ENCODE measurements at places on chromosomes 13 and 19. TPM values are rescaled to one million over a fixed set of nuclear protein-coding genes. Genes with fewer than 3 reads are reported as not detected.

Gene SIGLEC10
- not detected for total RNA-seq

Gene CERS1
- 6.1 TPM for total RNA-seq

Gene KCNC3
- 1.1 TPM for total RNA-seq

Gene FUT2
- 0.30 TPM for total RNA-seq

Gene DYRK1B
- 15.2 TPM for total RNA-seq

Gene LACC1
- 0.63 TPM for total RNA-seq

Gene ZNF829
- 7.0 TPM for total RNA-seq

Gene INSL3
- total RNA-seq: not detected

Gene ZNF567
- total RNA-seq: 17.8 TPM

- no peaks in the 10 kb centered on the region for H3K36me3 ChIP-seq
- H3K4me1 ChIP-seq: peaks cover 15% of the 10 kb centered on the region
- H3K27ac ChIP-seq: no peak overlapping the region
- peak; percentile 27 for DNase-seq
- no peak overlapping the region for H3K4me3 ChIP-seq
- no peaks in the 10 kb centered on the region for H3K27me3 ChIP-seq
Measured at GRCh38 chr13:40668335-40668734, 1.9 kb upstream of the FOXO1 start.

- no peak overlapping the region for H3K27ac ChIP-seq
- peak; percentile 83 for DNase-seq
- H3K4me1 ChIP-seq: peaks cover 36% of the 10 kb centered on the region
- H3K36me3 ChIP-seq: no peaks in the 10 kb centered on the region
Measured at GRCh38 chr19:46478356-46478986, 7.1 kb upstream of the PNMA8A start.

- no peaks in the 10 kb centered on the region for H3K27me3 ChIP-seq
- H3K4me1 ChIP-seq: no peaks in the 10 kb centered on the region
- no peak for DNase-seq
- no peaks in the 10 kb centered on the region for H3K36me3 ChIP-seq
Measured at GRCh38 chr19:7907122-7907521, 3.4 kb downstream of the MAP2K7 start.

- no peak overlapping the region for H3K4me3 ChIP-seq
- no peaks in the 10 kb centered on the region for H3K4me1 ChIP-seq
- no peak overlapping the region for H3K27ac ChIP-seq
- DNase-seq: no peak
Measured at GRCh38 chr19:53657778-53658177, 26.0 kb downstream of the DPRX start.

- no peaks in the 10 kb centered on the region for H3K27me3 ChIP-seq
- no peak for DNase-seq
- peaks cover 56% of the 10 kb centered on the region for H3K4me1 ChIP-seq
Measured at GRCh38 chr13:46682015-46682414, 114.9 kb downstream of the ESD start.

DNA sequence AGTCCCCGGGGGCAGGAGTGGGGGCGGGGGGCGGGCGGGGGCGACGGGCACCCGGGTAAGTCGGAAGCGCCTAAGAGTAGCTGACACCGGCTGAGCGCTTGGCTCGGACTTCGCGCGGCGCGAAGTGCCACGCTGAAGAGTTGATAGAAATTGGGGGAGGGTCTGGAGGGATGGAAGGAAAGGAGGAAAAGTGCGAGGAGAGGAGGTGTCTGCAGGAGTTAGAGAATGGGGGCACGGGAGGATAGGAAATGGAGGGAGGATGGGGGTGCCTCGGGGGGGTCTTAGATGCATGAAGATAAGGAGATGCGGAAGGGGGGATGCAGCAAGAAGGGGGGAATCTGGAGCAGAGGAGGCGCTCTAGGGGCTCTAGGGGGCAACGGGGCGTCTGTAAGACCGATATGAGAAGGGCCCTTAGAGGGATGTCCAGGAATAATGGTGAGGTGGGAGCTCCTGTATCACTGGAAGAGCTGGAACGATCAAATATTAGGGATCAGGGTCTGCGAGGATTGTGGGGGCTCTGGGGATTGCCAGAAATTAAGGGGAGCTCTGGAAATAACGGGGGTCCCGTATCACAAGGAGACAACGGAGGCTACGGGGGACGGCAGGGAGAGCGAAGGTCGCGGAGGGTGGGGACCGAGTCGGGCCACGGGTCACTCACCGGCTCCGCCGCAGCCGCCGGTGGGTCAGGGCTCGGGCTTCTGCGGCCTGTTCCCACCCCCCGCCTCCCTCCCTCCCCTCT, at the start of gene MYPOP:
MYPOP (minus strand) TSS at position 702 of the 739 bp plus-strand sequence. CDS start 840 bp downstream, outside the sequence.
- H3K27ac ChIP-seq: no peak within 1 kb of the TSS
- H3K4me3 ChIP-seq: peak within 1 kb of the TSS; percentile 62
- peaks cover 3% of the 10 kb centered on the region for H3K4me1 ChIP-seq

DNA sequence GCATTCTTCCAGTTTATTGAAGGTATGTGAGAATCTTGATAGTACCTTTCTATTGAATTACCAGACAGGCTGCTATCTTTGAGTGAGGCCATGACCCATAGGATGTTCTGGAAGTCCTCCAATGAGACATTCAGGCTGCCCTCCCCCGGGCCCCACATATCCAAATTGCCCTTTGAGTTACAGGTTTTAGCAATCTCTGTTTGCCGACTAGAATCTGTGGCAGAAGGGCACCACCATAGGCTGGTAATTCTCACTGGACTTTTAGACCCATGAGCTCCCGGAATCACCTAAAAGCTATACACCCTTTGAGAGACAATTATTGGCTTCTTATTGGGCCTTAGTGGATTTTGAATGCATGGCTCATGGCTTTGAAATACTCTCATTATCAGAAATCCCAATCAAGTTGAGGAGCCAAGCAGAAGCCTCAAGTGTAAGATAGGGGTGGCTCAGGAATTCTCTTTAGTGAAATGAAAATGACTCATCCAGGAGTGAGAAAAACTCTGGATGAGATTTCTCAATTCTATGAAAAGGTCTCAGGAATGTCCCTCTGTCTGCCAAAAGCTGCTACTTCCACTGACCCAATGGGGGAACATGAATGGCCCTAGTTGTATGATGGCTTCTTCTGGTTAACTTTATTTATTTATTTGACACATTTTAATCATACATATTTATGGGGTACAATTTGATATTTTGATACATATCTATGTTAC, 172.1 kb upstream of the CSNK1A1L start:
- H3K4me3 ChIP-seq: no peak overlapping the region
- H3K27me3 ChIP-seq: no peaks in the 10 kb centered on the region
- H3K36me3 ChIP-seq: no peaks in the 10 kb centered on the region
- DNase-seq: no peak
- H3K27ac ChIP-seq: no peak overlapping the region

GRCh38 chr13:28658539-28658795, 463 bp upstream of the POMP start:
- H3K27me3 ChIP-seq: no peaks in the 10 kb centered on the region
- H3K27ac ChIP-seq: peak overlapping the region; percentile 77
- peak overlapping the region; percentile 94 for H3K4me3 ChIP-seq
- H3K4me1 ChIP-seq: no peaks in the 10 kb centered on the region

GRCh38 chr19:40805258-40805868, 6.4 kb downstream of the EGLN2 start:
- H3K4me3 ChIP-seq: no peak overlapping the region
- H3K4me1 ChIP-seq: no peaks in the 10 kb centered on the region
- no peaks in the 10 kb centered on the region for H3K27me3 ChIP-seq
- no peak overlapping the region for H3K27ac ChIP-seq
- H3K36me3 ChIP-seq: peaks cover 64% of the 10 kb centered on the region

DNA sequence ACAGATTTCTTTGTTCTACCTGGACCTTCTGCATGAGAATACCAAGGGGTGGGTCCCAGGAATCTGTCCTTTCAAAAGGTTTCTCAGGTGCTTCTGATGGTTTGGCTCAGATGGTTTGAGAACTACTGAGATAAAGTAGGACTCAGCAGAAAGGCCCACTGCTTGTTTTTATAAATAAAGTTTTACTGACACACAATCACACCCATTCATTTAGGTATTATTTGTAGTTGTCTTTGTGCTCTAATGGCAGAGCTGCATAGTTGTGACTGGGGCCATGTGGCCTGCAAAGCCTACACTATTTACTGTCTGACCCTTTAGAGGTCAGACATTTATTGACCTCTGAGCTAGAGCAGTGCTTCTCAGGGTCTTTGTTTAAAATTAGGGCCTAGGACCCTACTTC, 17.6 kb downstream of the EDDM13 start:
- no peak for DNase-seq
- H3K27me3 ChIP-seq: no peaks in the 10 kb centered on the region
- no peaks in the 10 kb centered on the region for H3K4me1 ChIP-seq
- H3K36me3 ChIP-seq: no peaks in the 10 kb centered on the region
- H3K27ac ChIP-seq: no peak overlapping the region
- H3K4me3 ChIP-seq: no peak overlapping the region

DNA sequence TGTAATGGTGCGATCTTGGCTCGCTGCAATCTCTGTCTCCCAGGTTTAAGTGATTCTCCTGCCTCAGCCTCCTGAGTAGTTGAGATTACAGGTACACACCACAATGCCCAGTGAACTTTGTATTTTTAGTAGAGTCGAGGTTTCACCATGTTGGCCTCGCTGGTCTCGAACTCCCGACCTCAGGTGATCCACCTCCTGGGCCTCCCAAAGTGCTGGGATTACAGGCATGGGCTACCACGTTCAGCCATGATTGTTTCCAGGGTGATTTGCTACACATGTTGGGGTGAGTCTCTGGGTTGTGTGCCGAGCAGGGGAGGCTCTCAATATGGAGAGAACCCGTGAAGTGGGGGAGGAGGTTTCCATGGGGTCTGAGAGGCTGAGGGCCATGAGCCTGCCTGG, 24.8 kb upstream of the CEACAM21 start:
- DNase-seq: no peak
- peaks cover 4% of the 10 kb centered on the region for H3K4me1 ChIP-seq
- no peaks in the 10 kb centered on the region for H3K36me3 ChIP-seq
- H3K4me3 ChIP-seq: no peak overlapping the region

DNA sequence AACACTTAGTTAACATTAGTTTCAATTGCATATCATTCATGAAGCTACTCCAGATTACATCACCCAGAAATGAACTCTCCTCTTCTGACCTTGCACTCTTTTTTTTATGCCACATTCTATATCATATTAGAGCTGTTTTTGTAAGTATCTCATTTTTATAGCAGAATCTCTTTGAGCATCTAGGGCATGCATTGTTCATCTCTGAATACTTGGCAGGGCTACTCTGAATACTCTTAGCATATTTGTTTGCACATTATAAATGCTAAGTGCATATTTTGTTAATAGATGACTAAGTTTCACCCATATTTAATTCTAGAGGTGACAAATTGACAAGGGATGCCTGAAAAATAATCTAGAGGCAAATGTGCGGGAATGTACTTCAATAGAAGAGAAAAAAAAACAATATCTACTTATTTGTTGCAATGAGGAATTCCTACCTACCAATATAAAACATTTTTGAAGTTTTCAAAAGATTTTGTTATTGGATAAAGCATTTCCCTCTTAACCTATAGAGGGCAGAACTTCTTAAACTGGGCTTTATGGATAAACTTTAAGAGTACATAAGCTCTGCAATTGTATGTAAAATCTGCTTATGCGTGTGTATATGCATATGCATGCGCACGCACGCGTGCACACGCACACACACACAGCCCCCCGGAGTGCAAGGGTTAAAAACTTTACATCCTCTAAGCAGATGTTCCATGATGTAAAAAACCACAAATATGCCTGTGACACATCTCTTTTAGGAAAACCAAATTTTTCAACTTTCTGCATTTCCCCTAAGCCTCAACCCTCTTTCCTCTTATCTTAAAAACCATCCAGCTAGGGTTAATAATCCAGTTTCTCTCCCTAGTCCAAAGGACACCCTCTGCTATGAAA, 73.0 kb upstream of the OXGR1 start:
- no peaks in the 10 kb centered on the region for H3K27me3 ChIP-seq
- peak overlapping the region; percentile 69 for H3K27ac ChIP-seq
- no peaks in the 10 kb centered on the region for H3K36me3 ChIP-seq
- peak; percentile 38 for DNase-seq
- peak overlapping the region; percentile 24 for H3K4me3 ChIP-seq

DNA sequence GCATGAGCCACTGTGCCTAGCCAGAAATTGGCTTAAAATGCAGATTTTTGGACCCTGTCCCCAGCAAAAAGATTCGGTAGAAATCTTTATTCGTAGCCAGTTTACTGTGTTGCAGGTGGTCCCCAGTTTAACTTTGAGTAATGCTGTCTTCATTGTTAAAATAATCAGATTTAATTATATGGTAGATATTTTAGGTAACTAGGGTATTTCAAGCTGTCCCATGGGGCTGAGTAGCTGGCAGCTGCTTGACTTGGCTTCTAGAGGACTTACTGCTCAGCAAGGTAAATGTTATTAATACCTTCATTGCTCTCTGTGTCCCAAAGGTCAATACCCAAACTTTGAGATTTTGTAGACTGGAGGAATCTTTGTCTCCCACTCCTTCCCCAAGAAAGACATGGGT, 21.1 kb downstream of the LSM14A start:
- no peak overlapping the region for H3K27ac ChIP-seq
- H3K4me1 ChIP-seq: peaks cover 3% of the 10 kb centered on the region
- DNase-seq: peak; percentile 14
- peaks cover 36% of the 10 kb centered on the region for H3K36me3 ChIP-seq

DNA sequence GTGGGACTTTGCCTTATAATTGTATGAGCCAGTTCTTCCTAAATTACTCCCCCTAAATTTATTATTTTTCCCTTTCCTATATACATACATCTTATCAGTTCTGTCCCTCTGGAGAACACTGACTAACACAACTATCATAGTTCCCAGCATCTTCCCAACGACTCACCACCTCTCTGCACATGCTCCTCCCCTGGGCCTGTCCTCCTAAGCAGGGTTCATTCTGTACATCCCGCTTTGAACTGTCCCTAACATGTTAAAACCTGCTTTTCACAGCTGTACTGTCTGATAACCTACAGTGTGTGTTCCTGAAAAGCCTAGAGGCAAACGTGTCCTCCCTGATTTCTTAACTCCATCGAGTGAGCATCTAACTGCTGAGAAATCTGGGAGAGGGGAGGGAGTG, 141.7 kb downstream of the EFNB2 start:
- no peaks in the 10 kb centered on the region for H3K27me3 ChIP-seq
- H3K36me3 ChIP-seq: no peaks in the 10 kb centered on the region
- H3K4me3 ChIP-seq: no peak overlapping the region
- no peak for DNase-seq

- no peak overlapping the region for H3K4me3 ChIP-seq
- no peak for DNase-seq
- no peaks in the 10 kb centered on the region for H3K27me3 ChIP-seq
- no peaks in the 10 kb centered on the region for H3K4me1 ChIP-seq
- H3K27ac ChIP-seq: no peak overlapping the region
Measured at GRCh38 chr19:246551-246950, 44.7 kb downstream of the PLPP2 start.

GRCh38 chr13:45786293-45786920, 65.1 kb downstream of the SIAH3 start:
- H3K4me1 ChIP-seq: peaks cover 8% of the 10 kb centered on the region
- no peaks in the 10 kb centered on the region for H3K36me3 ChIP-seq
- H3K27ac ChIP-seq: no peak overlapping the region
- DNase-seq: no peak
- H3K4me3 ChIP-seq: no peak overlapping the region

DNA sequence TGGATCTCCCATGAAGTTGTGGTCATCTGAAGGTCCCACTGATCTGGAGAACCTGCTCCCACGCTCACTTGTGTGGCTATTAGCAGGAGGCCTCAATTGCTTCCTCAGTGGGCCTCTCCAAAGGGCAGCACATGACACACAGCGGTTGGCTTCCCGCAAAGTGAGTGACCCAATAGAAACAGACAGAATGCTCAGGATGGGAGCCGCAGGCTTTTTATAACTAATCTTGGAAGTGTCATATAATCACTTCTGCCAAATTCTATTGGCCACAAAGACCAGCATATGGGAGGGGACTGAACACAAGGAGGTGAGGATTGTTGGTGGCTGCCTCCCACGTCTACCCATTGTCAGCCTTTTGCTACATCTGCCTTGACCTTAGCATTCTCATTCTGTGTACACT, 22.1 kb upstream of the EHD2 start:
- H3K27ac ChIP-seq: no peak overlapping the region
- no peaks in the 10 kb centered on the region for H3K4me1 ChIP-seq
- no peak overlapping the region for H3K4me3 ChIP-seq
- peaks cover 4% of the 10 kb centered on the region for H3K36me3 ChIP-seq
- no peaks in the 10 kb centered on the region for H3K27me3 ChIP-seq
- DNase-seq: no peak

Data from SJCRH30 (cell line).